ENCODE measurements at places on chromosomes 1 and 21.
A peak's percentile ranks its signal among the peaks of the same experiment; 100 is the strongest.

- no peak for DNase-seq
Observed at GRCh38 chr1:164337885-164338284, 221.1 kb upstream of the PBX1 start.

DNA sequence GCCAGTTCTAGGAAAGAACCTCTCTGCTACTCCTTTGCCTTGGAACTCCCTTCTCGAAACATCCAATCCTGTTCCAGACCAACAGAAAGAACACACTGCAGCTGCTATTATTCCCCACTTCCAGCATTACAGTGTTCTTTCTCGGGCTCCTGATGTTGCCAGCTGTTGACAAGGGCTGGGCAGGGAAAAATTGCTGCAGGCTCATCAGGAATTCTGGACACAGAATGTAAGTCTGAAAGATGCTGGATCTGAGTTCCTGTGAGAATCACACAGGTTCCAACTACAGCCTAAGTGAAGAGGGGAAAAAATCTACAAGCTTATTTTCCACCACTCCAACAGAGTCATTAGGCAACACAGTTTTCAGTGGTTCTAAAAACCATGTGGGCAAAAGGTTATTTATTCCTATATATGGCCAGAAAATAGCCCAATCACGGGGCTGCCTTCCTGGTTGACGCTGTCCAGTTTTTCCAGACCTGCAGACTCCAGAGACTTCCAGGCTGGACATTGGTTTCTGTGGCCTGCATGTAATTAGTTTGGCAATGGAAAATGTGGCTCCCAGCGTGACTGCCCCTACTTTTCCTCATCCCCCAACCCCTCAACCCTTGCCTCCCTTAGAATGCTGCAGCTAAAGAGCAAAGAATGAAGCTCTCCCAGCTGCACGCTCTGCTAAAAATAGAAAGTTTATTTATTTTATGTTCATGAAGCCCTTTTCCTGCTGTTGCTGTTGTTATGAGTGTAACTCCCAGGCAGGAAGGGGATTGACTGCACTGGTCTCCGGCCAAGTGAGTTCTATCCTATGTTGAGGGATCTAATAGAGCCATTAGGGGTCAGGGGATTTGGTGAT lies 8.3 kb upstream of the KIAA0040 start:
- no peak for DNase-seq

- no peak for DNase-seq
Observed at GRCh38 chr21:46079352-46080170, 18.4 kb upstream of the COL6A2 start.

GRCh38 chr21:46562472-46562871 lies 42.4 kb downstream of the S100B start:
- DNase-seq, result no peak

- DNase-seq, result no peak
Observed at GRCh38 chr1:54474310-54475251, 68.4 kb upstream of the SSBP3 start.

DNA sequence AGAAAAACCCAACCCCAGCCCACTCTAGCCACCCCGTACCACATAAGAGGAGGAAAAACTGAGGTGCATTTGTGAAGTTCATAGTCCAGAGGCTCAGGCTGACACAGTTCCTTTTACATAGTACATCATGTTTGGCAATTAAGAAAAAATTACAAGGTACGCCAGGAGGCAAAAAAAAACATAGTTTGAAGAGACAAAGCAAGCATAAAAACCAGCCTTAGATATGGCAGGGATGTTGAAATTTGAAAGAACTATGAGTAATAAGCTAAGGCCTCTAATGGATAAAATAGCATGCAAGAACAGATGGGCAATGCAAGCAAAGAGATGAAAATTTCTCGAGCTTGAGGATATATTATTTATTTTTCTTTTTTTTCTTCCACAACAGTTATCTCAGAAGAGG lies 31.9 kb downstream of the MIXL1 start:
- DNase-seq, result no peak

DNA sequence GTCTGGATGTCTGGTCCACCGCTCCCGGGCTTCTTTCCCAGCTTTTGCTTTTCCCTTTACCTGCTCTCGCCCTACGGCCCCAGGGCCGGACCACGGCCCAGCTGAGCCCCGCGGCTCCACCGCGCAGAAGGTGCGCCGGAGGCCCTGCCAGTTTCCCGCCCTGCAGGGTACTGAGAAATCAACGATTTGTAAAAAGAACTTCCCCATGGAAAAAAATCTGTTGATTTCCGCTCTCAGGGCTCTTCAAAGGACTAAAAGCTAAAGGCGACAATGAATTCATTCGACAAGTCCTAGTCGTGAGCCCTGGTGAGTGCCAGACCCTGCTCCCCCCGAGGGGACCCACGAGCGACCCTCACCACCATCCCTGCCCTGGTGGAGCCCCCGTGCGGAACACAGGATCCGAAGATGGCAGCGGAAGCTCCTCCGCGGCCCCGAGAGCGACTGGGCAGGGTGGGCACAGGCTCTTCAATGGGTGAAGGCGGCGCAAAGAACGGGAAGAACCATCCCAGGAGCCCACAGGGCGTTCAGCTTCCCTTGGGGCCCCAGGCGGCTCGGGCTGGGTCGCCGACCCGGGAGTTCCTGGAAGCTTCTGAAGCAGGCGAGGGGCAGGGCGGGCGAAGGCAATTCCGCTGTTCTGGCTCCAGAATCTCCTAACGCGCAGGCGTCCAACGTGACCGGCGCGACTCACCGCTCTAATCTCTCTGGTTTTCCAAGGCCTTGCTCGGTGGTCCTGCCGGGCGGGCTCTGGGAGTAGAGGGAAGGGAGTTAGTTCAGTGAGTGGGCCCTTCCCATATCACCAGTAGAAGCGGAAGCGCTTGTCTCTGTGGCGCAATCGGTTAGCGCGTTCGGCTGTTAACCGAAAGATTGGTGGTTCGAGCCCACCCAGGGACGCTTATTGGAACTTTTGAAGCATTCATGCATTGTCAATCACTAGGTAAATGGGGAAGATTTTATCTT lies 6.6 kb upstream of the RNU1-2 start:
- DNase-seq, result peak; percentile 54

GRCh38 chr1:75423136-75423535 lies 187.8 kb downstream of the SLC44A5 start:
- no peak for DNase-seq

GRCh38 chr1:22339237-22339636 lies 112.4 kb upstream of the ZBTB40 start:
- no peak for DNase-seq

DNA sequence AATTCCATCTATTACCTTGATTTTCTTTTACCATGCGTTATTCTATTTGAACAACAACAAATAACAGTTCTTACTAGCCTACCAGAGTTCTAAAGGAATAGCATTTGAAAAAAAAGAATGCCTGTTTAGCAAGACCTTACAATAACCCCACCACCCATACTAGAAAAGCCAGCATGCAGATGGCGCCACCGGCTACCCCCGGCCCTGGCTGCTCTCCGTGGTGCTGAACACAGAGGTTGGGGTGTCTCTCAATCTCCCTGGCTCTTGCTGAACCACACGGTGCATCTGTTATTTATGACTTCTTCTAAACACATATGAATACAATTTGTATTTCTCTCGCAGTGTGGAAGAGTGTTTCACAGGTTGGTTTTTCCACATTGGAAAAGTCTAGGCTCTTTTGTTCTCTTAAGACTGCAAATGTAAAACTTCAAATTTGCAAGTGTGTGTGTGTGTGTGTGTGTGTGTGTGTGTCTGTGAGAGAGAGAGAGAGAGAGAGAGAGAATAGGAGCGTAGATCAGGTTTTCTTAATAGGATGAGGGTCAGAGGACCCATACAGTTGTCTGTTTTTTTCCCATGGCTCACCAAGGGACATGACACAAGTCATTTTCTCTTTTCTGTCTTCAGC lies 13.6 kb downstream of the GRIK3 start:
- DNase-seq, result no peak

- no peak for DNase-seq
Observed at GRCh38 chr1:155514582-155515187, 47.9 kb downstream of the ASH1L start.

GRCh38 chr1:155005076-155006011 lies 2.7 kb downstream of the ZBTB7B start:
- DNase-seq, result peak; percentile 64

DNA sequence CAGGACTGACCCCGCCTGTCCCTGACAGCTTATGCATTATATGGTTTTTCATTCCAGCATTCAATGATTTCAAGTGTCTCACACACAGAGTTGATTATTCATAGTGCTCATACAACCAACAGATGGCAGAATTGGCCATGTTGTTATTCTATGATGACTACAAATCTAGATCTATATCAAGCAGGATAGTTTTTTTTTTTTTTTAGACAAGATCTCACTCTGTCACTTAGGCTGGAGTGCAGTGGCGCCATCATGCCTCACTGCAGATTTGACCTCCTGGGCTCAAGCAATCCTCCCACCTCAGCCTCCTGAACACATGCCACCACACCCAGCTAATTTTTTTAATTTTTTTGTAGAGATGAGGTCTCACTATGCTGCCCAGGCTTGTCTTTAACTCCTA lies 40.1 kb upstream of the LRRC8D start:
- no peak for DNase-seq

GRCh38 chr1:151130987-151131586 lies 15.3 kb downstream of the SEMA6C start:
- DNase-seq, result peak; percentile 85

- DNase-seq, result no peak
Observed at GRCh38 chr1:44327679-44328491, 27.2 kb downstream of the ERI3 start.

GRCh38 chr1:93495911-93496310 lies 48.0 kb downstream of the FNBP1L start:
- no peak for DNase-seq

GRCh38 chr1:159970932-159971342 lies 16.9 kb upstream of the SLAMF9 start:
- no peak for DNase-seq
